ENCODE measurements at places on chromosomes 12 and 14. TPM values are rescaled to one million over a fixed set of nuclear protein-coding genes. Genes with fewer than 3 reads are reported as not detected.

DNA sequence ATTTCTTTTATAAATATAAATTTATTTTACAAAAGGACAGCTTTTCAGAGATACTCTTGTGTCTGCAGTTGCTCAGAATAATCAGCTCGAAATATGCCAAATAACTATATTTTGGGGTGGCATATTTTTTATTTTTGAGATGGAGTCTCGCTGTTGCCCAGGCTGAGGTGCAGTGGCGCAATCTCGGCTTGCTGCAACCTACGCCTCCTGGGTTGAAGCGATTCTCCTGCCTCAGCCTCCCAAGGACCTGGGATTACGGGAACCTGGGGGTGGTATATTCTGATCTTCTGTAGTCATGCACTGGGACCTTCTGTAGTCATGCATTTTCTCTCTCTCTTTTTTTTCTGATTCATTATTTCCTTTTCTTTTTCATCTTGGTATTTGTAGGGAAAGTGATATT lies 135.0 kb upstream of the AMIGO2 start:
- H3K36me3 ChIP-seq, result peaks cover 87% of the 10 kb centered on the region
- no peaks in the 10 kb centered on the region for H3K27me3 ChIP-seq
- peak; percentile 53 for DNase-seq
- peaks cover 10% of the 10 kb centered on the region for H3K4me1 ChIP-seq
- H3K27ac ChIP-seq, result peak overlapping the region; percentile 96

IKZF4 gene
- 20.5 TPM for total RNA-seq

- peaks cover 14% of the 10 kb centered on the region for H3K27me3 ChIP-seq
- H3K4me3 ChIP-seq, result no peak overlapping the region
- H3K4me1 ChIP-seq, result no peaks in the 10 kb centered on the region
- H3K36me3 ChIP-seq, result no peaks in the 10 kb centered on the region
Observed at GRCh38 chr14:94355191-94355794, 32.2 kb upstream of the SERPINA6 start.

DNA sequence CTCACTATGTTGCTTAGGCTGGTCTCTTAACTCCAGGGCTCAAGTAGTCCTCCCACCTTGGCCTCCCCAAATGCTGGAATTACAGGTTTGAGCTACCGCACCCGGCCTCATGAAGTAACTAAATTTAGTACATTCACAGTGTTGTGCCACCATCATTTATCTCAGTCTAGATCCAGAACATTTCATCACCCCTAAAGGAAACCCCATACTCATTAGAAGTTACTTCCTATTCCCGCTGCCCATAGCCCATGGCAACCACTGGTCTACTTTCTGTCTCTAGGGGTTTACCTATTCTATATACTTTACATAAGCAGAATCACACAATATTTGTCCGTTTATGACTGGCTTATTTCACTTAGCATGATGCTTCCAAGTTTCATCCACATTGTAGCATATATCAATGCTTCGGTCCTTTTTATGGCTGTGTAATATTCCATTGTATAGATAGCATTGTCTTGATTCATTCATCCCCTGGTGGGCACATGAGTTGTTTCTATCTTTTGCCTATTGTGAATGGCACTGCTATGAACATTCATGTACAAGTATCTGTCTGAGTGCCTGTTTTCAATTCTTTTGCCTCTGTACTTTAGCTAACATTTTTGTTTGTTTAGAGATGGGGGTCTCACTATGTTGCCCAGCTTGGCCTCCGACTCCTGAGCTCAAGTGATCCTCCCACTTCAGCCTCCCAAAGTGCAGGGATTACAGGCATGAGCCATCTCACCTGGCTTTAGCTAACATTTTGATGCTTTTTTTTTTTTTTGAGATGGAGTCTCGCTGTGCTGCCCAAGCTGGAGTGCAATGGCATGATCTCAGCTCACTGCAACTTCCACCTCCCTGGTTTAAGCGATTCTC lies 10.2 kb upstream of the SH2B3 start:
- no peaks in the 10 kb centered on the region for H3K27me3 ChIP-seq
- H3K4me3 ChIP-seq, result no peak overlapping the region
- H3K36me3 ChIP-seq, result peaks cover 4% of the 10 kb centered on the region
- H3K27ac ChIP-seq, result no peak overlapping the region
- no peak for DNase-seq

DNA sequence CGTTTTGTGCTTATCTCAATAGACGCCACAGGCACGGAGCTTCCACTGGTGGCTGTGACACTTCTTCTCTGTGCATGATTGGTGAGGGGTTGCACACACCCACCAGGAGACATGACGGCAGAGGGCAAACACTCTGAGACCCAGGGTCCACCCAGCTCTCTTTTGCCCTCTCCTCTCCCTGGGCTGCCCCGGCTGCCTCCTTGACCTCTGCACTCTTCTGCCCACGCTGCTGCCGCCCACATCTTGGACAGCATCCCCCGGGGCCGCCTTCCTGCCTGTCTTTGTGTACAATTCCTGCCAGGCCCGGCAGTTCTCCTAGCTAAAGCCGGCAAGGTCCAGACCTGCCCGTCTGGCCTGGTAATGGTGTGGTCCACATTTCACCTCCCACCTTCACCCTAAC lies 44.7 kb downstream of the DPF3 start:
- H3K36me3 ChIP-seq, result no peaks in the 10 kb centered on the region
- peaks cover 4% of the 10 kb centered on the region for H3K27me3 ChIP-seq
- H3K4me1 ChIP-seq, result no peaks in the 10 kb centered on the region
- H3K4me3 ChIP-seq, result no peak overlapping the region
- no peak for DNase-seq

GRCh38 chr12:69888901-69889300 lies 63.9 kb downstream of the MYRFL start:
- DNase-seq, result no peak
- no peaks in the 10 kb centered on the region for H3K36me3 ChIP-seq
- H3K4me1 ChIP-seq, result no peaks in the 10 kb centered on the region
- H3K27ac ChIP-seq, result no peak overlapping the region
- H3K4me3 ChIP-seq, result no peak overlapping the region
- H3K27me3 ChIP-seq, result no peaks in the 10 kb centered on the region

SERPINA5 gene
- total RNA-seq, result not detected

DNA sequence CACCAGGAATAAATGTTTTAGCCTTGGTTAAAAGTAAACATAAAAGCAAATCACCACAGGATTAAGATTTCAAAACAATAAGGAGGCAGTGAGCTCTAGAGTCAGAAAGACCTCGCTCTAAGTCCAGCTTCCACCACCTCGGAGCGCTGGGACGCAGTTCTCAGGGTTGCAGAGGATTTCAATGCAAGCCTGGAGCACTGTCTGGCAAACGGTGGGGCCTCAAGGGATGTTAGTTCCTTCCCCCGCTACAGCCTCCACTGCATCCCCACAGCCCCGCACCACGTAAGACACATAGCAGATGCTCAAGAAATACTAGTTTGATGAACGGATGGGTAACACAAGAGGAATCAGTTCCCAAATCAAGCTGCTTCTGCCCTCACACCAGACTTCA lies 39.3 kb upstream of the TMCC3 start:
- no peak for DNase-seq
- no peaks in the 10 kb centered on the region for H3K36me3 ChIP-seq
- H3K4me1 ChIP-seq, result peaks cover 3% of the 10 kb centered on the region
- no peak overlapping the region for H3K4me3 ChIP-seq

RD3L gene
- total RNA-seq, result not detected

Data from activated CD8-positive, alpha-beta T cell treated with anti-CD3 and anti-CD28 coated beads for 36 hours (primary cell).